ENCODE measurements at places on chromosomes 6 and 20.

DNA sequence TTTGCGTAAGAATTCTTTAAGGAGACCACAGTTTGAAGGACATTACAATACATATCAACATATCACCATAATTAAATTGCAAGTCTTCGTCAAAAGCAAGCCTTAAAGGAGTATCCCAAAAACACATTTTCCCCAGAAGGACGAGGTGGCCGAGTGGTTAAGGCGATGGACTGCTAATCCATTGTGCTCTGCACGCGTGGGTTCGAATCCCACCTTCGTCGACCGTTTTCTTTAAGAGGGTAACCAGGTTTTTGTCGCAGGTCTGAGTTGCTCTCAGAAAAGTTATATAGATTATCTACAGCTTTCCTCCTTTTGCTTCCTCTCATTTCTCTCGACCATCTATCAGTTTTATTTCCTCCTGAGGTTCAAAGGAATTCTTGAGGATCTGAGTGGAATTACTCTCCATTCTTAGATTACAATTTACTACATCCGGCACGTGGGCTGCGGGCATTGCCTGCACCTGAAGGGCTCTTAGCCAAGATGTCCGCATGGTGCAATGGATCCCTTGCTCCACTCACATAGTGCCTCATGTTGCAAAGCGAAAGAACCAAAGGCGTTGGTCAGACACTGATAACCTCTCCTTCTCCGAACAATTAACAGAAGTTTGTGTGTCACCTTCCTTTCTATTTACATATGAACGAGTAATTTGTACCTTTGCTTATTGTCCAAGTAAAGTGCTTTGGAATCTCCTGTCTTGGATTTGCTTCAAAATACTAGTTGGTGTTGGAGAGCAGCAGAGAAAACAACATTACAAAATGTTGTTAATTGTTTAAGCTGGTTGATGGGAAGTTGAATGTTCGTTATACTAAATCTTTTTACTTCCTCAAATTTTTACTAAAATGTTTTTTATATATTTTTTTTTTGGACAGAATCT lies 14.0 kb downstream of the POM121L2 start:
- no peak for DNase-seq

DNA sequence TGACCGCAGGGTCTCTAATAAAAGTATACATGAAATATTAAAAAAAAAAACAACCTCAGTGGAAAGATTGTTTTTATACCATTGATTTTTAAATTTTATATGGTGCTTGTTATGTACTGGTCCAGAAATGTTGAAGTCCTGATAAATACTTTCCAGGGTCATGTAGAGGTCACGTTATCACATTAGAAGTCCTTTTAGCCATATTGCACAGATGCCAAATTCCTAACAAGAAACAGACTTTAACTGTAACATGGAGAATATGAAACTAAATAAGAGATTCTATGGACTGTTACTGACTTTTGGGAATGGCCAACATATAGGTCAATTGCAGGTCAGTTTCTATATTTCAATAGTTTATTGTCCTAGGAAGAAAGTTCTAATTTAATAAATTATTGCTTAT lies 89.0 kb downstream of the ADGRB3 start:
- DNase-seq = no peak

DNA sequence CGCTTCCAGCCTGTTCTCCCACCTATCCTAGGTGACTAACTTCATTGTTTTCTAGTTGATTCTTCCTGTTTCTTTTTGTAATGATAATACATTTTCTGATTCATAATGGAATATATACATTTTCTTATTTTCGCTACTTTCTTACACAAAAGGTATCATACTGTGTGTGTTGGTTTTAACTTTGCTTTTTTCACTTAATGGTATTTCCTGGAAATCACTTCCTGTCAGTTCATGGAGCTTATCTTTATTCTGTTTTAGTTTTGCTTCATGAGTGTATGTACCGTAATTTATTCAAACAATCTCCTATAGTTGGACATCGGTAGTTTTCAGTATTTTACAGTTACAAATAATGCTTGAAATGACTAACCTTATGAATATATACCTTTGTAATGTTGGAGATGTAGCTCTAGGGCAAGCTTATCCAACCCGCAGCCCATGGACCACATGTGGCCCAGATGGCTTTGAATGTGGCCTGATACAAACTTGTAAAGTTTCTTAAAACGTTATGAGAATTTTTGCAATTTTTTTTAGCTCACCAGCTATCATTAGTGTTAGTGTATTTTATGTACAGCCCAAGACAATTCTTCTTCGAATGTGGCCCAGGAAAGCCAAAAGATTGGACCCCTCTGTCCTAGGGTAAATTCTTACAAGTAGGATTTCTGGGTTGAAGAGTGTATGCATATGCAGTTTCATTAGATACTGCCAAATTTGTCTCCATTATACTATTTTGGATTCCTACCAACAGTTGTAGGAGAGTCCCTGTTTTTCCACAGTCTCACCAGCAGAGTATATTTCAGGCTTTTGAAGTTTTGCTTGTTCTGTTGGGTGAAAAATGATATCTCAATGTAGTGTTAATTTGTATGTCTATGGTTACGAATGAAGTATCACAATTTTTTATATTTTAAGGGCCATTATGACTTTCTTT lies 16.7 kb downstream of the TRMT11 start:
- DNase-seq = no peak

DNA sequence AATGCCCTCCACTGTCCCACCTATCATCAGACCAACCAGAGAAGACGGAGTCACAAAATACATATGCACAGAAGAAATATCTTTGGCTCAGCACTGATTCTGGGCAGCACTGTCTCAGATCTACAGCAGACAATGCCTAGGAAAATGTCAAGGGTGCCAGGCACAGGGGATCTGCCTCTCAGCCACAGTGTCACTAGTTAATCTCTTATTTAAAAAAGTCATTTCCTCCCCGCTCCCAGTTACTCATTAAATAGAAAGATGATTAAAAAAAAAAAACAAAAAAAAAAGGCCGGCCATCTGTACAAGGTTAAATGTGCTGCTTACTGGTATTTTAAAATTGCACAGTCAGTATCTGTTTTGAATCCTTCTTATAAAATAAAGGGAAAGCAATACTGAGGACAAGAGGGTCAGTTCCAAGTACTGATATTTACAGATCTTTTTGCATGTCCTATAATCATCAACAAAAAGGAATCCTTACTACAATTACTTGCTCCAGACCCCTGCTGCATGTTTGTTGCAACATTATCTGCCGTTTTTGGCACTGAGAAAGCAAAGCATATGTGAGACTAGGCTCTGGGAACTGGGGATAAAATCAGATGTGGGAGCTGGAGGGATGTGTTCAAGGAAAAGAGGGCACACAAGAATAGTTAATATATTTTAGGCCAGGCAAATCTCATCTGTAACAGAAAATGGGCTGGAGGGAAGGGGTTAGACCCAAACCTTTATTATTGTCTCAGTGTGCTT lies 299.3 kb downstream of the KIF16B start:
- no peak for DNase-seq

DNA sequence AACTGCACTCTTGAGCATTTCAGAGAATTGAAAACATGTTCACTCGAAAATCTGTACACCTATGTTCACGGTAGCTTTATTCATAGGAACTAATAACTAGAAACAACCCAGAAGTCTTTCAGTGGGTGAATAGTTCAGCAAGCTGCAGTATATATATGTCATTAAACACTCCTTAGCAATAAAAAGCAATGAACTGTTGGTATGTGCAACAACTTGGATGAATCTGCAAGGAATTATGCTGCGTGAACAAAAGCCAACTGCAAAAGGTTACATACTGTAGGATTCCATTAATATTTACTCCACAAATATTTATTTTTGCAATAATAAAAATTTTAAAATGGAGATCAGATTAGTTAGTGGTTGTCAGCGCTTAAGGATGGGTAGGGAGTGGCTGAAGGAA lies 22.1 kb upstream of the FKBP1A start:
- DNase-seq = no peak

- DNase-seq = no peak
Observed at GRCh38 chr20:33947709-33948295, 45.9 kb upstream of the RALY start.

GRCh38 chr6:79250107-79250514 lies 15.6 kb upstream of the HMGN3 start:
- no peak for DNase-seq

- no peak for DNase-seq
Observed at GRCh38 chr6:144315226-144315980, 30.3 kb downstream of the UTRN start.

DNA sequence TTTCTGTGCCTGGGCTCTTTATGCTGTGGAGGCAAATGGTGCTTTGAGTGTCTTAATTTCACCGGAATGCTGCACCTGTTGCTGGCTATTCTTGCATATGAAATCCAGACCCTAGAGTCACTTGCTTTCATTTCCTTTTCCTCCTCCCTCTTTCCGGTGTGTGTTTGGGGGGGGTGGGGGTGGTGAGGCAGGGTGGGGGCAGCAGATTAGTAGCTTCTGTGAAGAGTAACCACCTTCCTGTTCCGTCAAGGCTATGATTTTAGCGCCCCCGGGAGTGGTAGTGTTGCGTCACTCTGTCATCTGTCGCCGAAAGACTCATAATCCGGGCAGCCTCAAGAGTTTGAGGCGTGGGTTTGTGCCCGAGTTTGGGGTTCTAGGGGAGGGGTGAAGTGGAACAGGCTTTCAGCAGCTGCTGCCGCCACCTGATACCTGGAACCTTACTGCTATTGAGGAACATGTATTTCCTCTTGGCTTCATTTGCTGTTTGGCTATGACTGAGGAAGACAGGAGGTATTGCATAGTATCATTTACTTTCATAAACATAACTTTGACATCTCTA lies 49.1 kb downstream of the UTRN start:
- no peak for DNase-seq

GRCh38 chr6:118808793-118809638 lies 84.9 kb upstream of the ASF1A start:
- DNase-seq = no peak

DNA sequence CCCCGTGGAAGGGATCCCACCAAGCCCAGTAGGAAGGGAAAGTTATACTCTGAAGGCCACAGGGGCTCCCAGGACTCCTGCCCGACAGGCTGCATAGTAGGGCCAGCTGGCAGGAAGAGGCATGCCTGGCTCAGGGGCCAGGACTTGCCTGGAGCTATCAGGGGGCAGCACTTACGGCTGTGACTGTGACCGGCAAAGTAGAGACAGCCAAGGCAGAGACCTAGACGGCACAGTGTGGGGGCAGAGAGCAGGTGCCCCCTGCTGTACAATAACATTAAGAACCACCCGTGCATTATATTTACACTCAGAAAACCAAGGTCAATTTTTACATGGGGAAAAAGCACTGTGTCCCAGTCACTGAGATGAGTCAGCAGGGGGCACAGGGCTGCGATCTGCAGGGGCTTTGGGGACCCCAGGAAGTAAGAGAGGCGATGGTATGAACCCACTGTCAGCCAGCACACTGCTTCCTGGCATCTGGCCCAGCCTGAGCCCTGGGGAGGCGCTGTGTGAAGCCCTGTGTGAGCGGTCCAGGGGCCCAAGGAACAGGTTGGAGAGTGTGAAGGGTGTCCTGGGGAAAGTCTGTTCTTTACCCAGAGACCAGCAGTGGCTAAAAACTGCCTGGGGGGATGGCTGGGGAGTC lies 9.9 kb downstream of the CCDC167 start:
- no peak for DNase-seq
